ENCODE measurements at places on chromosomes 12 and 14.

- no peak for DNase-seq
These were observed 411.1 kb downstream of the SYT1 start for GRCh38 chr12:79275631-79276030.

GRCh38 chr12:10400829-10401228 lies 8.7 kb downstream of the KLRC4 start:
- DNase-seq: no peak

DNA sequence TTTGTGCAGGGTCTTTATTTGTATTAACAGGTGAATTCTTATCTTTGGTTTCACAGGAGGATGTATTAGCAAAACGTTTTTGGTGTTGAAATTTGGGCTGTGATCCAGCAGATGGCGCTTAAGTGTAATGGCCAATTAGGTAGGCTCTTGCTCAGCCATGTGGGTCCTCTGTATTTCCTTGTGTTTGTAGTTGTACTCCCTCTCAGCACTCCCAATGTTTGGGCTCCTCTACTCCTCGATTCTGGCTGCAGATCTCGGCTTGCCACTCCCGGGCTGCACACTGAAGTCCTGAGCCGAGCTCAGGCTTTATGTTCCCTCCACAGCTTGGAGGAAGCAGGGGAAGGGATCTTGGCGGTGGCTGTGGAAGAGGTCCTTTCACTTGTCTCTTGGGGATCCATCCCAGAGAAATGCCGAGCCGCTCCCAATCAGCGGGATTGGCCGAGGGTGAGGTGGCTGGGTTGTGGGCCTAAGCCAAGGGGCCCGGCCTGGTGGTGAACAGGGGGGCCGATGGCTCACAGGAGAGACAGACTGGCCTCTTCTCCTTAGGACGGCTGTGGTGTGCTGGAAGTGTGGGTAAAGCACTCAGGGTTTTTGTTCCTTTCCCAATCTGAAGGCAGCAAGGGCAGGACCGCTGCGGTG lies 133.7 kb downstream of the AEBP2 start:
- peak; percentile 59 for DNase-seq

DNA sequence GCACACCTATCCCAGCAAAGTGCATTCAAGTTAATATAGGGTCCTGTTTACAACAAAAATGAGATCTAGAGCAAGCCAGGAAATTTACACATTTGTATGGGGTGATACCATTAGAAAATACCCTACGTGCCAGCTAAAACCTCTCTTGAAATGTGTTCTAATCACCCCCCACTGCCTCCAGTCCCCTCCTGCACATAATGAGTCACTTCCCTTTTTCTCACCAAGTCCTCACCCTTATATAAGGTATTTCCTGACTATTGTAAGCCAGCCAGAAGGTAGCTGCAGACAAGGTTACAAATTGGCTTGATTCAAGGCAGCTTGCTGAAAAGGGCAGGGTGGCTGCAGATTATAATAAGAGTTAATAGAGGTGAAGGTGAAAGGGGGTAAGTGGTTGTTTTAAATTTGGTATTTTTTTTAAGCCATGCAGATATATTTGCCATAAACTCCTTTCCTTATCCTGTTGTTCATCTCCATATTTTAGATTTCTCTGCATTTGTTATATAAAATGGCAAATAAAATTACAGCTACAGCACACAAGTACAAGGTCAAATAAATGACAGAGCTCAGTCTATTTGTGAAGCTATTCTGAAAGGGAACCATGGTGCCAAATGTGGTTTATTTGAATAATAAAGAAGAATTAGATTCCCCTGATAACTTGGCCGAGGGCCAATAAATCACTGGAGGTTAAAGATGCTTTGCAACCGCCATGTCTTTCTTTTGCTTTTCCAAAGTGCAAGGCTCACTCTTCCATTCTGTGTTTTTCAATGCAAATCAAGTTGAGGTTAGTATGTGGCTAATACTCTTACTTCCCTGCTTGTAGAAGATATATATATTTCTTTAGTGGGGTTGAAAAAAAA lies 385.9 kb downstream of the EGLN3 start:
- DNase-seq: peak; percentile 41

DNA sequence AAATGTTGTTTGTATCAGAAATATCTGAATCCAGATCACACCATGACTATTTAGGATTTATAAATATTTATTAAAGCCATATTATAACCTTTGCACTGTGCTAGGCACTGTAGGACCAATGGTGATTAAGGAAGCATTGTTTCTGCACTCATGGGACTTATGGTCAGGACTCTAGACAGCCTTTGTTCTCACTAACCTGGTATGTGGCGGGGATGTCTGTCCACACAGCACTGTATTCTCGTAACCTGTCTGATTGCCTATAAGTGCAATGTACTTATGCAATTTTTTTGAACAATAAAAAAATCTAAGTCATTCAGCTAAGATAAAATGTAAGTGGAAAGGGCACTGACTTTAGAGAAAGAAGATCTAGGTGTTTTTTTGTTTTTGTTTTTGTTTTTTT lies 6.7 kb upstream of the SSPN start:
- DNase-seq: peak; percentile 26

DNA sequence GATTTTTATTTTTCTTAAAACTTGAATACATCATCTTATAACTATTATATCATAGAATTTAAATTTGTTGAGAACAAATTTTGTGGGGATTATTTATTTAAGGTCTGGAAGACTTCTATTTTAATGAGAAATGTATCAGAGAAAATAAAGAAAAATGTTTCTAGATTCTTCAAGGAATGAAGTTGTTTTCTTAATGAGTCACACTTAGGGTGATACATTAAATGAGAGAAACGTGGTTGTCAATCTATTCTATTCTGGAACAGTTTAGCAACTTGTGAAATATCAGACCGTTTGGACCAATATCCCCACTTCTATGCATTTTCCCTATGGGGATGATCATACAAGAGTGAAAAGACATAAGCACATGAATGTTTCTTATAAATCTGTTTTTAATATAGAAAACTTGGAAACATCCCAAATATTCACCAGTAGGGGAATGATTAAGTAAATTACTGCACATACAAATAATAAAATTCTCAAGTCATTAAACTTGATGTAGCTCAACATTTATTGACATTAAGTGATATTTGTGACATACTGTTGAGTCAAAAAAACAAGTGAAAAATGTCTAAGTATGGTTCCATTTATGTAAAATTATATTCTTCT lies 88.5 kb downstream of the E2F7 start:
- DNase-seq: peak; percentile 45

GRCh38 chr14:51473351-51473750 lies 178.4 kb upstream of the FRMD6 start:
- no peak for DNase-seq

- no peak for DNase-seq
These were observed 7.8 kb downstream of the RPAP3 start for GRCh38 chr12:47698055-47698454.

GRCh38 chr14:35344107-35344807 lies 52.1 kb downstream of the PSMA6 start:
- DNase-seq: no peak

- DNase-seq: no peak
These were observed 12.4 kb upstream of the GPR132 start for GRCh38 chr14:105077649-105077995.

GRCh38 chr12:49014547-49014946 lies 4.0 kb downstream of the PRKAG1 start:
- peak; percentile 56 for DNase-seq

- DNase-seq: peak; percentile 32
These were observed 57.0 kb upstream of the GPHB5 start for GRCh38 chr14:63375769-63376168.

GRCh38 chr12:94025756-94026155 lies 122.6 kb upstream of the PLXNC1 start:
- DNase-seq: no peak

DNA sequence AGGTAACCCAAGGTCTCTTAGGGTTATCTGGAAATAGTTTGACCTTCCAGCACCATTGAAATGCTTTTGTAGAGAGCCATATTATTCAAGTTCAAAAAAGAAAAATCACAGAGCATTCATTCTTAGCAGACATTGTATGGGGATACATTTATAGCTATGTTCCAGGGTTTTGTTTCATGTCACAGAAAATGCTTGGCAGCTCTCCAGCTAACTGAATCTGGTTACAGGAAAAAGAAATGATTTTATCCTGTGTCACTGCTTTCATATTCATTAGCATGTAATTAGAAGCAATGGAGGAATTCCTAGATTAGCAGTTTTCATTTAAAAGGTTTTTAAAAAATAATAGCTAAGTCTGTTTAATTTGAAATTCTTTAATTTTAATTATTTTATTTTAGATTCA lies 78.9 kb downstream of the SNAPC1 start:
- peak; percentile 17 for DNase-seq

DNA sequence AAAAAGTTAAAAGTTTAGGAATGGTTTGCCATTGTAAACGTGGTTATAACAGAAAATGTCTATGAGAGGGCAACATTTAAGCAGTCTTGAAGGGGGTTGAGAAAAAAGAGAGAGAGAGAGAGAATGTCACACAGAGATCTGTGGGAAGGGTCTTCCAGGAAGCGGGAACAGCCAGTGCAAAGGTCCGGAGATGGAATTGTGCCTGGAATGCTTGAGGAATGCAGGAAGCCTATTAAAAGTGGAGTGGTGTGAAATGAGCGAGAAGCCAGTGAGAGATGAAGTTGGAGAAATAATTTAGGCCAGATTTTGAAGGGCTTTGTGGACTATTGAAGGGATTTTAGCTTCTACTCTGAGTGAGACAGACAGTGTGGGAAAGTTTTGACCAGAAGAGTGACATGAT lies 406.8 kb upstream of the TBX3 start:
- DNase-seq: no peak

DNA sequence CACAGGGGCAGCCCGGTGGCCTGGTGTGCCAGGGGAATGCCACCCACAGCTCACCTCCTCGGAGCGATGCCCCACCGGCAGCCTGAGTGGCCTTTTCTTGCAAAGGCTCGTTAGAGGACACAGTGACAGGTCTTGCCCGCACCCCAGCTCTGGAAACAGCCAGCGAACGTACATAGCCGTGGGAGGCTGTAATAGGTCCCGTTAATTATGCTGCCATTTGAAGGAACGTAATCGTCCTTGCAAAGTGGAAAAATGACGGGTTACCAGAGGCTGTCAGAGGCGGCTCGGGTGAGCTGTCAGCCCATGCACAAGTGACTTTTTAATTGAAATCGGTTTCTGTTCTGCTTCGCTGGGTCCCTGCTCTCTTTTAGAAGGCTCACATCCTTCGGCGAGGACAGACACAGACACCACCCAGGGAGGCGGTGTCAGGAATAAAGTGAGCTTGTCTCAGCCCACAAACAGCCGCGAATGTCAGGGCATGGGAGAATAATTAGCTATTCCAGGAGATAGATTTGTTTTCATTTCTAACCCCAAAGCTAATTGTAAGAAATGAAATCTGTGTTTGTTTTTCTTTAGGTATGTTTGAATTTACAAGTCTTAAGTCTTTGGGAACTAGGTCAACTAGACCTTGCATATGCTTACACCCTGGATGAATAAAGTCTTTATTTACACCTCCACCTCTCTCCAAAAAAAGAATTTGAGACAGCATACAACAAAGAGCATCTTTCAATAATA lies 77.2 kb upstream of the RFLNA start:
- DNase-seq: no peak

- no peak for DNase-seq
These were observed 389.9 kb downstream of the RPS29 start for GRCh38 chr14:49196327-49196726.

DNA sequence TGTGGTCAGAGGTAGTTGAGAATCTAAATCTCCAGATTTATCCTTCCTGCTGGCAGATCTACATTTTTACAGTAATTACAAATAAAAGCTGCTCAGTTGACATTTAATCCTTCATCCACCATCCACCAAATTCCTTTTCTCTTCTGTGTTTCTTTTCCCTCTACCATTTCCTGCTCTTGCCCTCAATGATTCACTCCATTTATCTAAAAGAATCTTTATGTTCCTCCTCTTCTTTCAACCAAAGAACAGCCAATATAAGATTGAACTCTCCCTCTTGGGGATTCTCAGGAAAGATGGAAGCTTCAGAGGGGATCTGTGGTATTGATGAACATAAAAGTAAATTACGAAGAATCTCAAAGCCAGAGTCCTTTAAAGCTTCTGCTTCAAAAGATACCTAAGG lies 4.4 kb downstream of the MAP4K5 start:
- peak; percentile 34 for DNase-seq

DNA sequence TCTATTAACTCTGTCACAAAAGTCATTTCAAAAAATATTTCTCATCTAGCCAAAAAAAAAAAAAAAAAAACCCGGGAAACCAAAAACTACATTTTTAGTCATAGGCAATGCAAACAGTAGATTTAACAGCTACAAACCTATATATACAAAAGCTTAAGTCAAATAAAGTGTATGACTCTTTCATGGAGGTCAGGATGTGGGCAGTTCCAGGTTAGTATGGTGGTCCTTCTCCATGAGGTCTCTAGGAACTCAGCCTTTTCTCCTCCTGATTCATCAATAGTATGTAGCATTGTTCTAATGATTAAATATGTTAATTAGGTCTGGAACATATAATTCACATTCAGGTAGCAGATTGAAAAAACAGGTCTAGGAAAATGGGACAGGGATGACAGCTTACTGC lies 586.5 kb downstream of the SLC16A7 start:
- no peak for DNase-seq

DNA sequence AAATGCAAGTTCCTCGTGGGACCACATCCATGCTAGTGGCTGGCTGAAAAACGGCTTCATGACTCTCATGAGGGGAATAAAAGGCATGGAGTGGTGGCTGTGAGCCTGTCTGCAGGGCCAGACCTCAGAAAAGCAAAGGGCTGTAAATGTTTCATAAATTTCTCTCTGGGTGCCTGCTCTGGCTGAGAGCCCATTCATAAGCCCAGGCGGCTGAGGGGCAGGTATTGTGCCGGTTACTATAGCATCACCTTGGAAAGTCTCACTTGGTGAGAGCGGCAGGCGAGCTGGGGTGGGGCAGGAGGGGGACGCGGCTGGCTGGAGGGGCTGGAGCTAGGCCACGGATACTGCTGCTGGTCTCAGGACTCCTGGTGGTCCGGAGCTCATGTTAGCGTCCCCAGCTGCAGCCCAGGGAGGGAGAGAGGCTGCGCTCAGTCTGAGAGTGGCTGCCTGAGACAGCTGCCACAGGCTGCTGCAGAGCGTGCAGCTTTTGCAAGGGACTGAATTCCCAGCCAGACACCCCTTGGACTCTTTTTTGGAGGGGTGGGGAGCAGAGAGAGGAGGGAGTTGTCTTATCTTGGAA lies at the start of gene SLC17A8:
Gene SLC17A8 (plus strand): TSS at position 431 of the 580 bp plus-strand sequence. CDS start 318 bp downstream, outside the sequence.
- DNase-seq: no peak

DNA sequence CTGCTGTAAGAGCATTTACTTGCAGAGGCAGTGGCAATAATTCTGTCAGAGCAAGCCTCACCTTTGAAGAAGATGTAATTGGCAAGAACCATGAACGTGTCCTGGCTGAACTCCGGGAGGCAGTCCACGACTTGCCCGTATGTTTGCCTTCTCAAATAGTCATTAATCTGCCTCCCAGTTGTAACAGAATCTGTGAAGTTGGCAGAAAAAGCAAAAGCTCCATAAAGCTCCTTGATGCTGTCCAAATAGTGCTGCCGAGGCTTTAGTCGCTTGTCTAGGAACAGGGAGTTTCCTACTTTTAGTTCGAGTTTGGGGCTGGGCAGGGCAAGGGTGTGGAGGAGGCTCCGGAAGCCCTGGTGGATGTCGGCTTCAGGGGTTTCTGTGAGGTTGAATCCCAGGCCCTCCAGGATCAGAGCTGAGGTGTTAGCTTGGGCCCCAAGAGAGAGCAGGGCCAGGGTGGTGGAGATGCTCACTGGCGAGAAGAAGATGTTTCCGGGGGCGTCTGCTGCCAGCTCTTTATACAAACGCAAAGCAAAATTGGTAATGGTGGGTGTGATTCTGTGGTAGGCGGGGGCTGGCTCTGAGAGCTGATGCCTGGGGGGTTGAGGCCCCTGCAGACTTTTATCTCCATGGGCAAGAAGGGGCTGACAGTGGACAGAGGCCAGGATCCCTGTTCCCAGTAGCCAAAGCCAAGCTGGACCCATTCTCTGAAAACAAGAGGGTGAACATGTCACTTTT lies 4.4 kb downstream of the SERPINA11 start:
- no peak for DNase-seq

GRCh38 chr12:3219233-3219632 lies 142.1 kb downstream of the TSPAN9 start:
- DNase-seq: no peak
